Upper lobe of left lung (tissue), 6 donors: ENCODE measurements at places on chromosomes 7 and 10. TPM values are rescaled to one million over a fixed set of nuclear protein-coding genes. Genes with fewer than 3 reads are reported as not detected.

The ITGA8 gene
- 24.4 TPM for total RNA-seq

The CH25H gene
- 12.0 TPM for total RNA-seq

The KEL gene
- 0.11 TPM for total RNA-seq

The RPEL1 gene
- not detected for total RNA-seq

The LRMDA gene
- total RNA-seq = 24.1 TPM

DNA sequence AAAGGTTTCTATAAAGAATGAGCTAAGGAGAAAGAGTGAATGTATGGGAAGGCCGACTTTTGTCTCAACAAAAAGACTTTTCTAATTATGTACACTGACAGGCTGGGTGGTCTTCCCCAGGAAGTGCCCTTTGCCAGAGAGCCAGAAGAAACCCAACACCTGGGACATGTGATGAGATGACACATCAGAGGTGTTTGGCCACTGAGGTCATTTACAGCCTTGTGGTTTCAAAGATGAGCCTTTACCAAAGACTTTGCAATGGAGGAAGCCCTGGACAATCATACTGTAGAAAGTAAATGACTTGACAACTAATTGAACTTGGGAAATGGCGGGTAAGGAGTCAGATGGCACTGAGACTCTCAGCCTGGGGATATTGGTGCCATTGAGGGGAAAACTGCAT lies 3.4 kb upstream of the NRG3 start:
- no peak for DNase-seq
- peaks cover 15% of the 10 kb centered on the region for H3K4me1 ChIP-seq
- H3K27me3 ChIP-seq = peaks cover 9% of the 10 kb centered on the region
- H3K4me3 ChIP-seq = no peak overlapping the region

GRCh38 chr10:48684463-48684791 lies 246 bp upstream of the WDFY4 start:
- no peak overlapping the region for H3K4me3 ChIP-seq
- H3K27ac ChIP-seq = no peak overlapping the region
- no peaks in the 10 kb centered on the region for H3K36me3 ChIP-seq
- H3K27me3 ChIP-seq = no peaks in the 10 kb centered on the region

- no peaks in the 10 kb centered on the region for H3K27me3 ChIP-seq
- no peak overlapping the region for H3K27ac ChIP-seq
- peaks cover 4% of the 10 kb centered on the region for H3K4me1 ChIP-seq
- no peak for DNase-seq
Measured at GRCh38 chr7:26144184-26145080, 7.6 kb upstream of the NFE2L3 start.

- H3K4me1 ChIP-seq = no peaks in the 10 kb centered on the region
- no peak overlapping the region for H3K27ac ChIP-seq
- no peak overlapping the region for H3K4me3 ChIP-seq
- no peaks in the 10 kb centered on the region for H3K27me3 ChIP-seq
- no peak for DNase-seq
- H3K36me3 ChIP-seq = no peaks in the 10 kb centered on the region
Measured at GRCh38 chr7:78970440-78970916, 483.0 kb downstream of the MAGI2 start.

DNA sequence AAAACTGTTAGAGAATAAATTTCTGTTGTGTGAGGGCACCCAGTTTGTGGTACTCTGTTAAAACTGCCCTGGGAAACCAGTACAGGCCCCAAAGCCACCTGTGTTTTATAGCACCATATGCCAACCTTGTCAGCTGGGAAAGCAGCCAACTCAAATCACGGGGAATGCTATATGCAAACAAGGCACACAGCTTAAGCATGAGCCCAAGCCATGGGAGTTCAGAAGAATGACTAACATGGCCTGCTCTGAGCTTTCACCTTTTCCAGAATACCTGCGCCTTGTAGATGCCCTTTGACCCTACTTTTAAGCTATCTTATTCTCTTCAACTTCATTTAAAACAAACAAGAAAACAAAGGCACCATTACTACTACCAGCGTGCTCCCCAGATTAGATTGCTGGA lies 5.5 kb upstream of the SLC25A13 start:
- H3K27ac ChIP-seq = no peak overlapping the region
- H3K4me1 ChIP-seq = peaks cover 2% of the 10 kb centered on the region
- no peaks in the 10 kb centered on the region for H3K36me3 ChIP-seq
- no peaks in the 10 kb centered on the region for H3K27me3 ChIP-seq

DNA sequence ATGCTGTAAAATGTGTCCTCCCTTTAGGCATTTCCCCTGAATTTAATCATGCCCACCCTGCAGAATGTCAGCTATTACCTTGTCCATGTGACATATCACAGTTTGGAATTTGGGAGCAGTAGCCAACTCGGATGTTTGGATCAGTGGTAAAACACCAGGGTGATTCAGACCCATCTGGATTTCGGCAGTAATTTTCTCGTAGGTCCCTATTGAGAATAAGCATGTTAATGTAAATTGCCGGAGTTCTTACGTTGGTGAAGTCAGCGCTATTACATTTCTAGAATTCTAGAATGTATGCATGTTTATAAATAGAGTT lies 44.1 kb downstream of the HGF start:
- H3K27ac ChIP-seq = no peak overlapping the region
- H3K27me3 ChIP-seq = no peaks in the 10 kb centered on the region
- no peak overlapping the region for H3K4me3 ChIP-seq
- H3K36me3 ChIP-seq = no peaks in the 10 kb centered on the region

- no peaks in the 10 kb centered on the region for H3K27me3 ChIP-seq
- no peak overlapping the region for H3K27ac ChIP-seq
- H3K4me1 ChIP-seq = no peaks in the 10 kb centered on the region
- peak; percentile 74 for DNase-seq
- no peaks in the 10 kb centered on the region for H3K36me3 ChIP-seq
- H3K4me3 ChIP-seq = no peak overlapping the region
Measured at GRCh38 chr7:1849351-1850041, 179.4 kb downstream of the ELFN1 start.

GRCh38 chr7:150857276-150858055 lies 5.1 kb downstream of the AOC1 start:
- H3K4me1 ChIP-seq = no peaks in the 10 kb centered on the region
- no peaks in the 10 kb centered on the region for H3K27me3 ChIP-seq
- H3K36me3 ChIP-seq = no peaks in the 10 kb centered on the region
- no peak for DNase-seq
- H3K27ac ChIP-seq = no peak overlapping the region

DNA sequence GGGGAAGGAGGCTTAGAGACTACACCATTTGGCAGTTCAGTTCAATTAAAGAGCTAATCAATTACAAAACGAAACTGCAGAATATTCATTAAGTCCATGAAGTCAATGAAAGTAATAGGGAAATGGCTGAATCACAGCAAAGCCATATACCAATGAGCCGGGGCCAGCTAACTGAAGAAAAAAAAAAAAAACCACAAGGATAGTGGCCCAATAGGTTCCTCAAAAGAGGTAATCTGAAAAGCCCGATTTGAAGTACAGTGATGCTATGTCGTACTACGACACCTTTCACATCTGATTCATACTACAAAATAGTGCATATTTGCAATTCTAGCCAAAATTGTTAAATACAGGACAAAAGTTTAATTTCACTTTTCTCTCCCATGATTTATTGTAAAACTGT lies 2.5 kb downstream of the ARHGAP12 start:
- no peaks in the 10 kb centered on the region for H3K27me3 ChIP-seq
- H3K27ac ChIP-seq = no peak overlapping the region
- DNase-seq = no peak
- H3K36me3 ChIP-seq = no peaks in the 10 kb centered on the region
- peak overlapping the region; percentile 5 for H3K4me3 ChIP-seq

GRCh38 chr10:61758433-61758832 lies 95.7 kb downstream of the CABCOCO1 start:
- no peak for DNase-seq
- no peak overlapping the region for H3K4me3 ChIP-seq
- H3K4me1 ChIP-seq = no peaks in the 10 kb centered on the region
- H3K27me3 ChIP-seq = no peaks in the 10 kb centered on the region

DNA sequence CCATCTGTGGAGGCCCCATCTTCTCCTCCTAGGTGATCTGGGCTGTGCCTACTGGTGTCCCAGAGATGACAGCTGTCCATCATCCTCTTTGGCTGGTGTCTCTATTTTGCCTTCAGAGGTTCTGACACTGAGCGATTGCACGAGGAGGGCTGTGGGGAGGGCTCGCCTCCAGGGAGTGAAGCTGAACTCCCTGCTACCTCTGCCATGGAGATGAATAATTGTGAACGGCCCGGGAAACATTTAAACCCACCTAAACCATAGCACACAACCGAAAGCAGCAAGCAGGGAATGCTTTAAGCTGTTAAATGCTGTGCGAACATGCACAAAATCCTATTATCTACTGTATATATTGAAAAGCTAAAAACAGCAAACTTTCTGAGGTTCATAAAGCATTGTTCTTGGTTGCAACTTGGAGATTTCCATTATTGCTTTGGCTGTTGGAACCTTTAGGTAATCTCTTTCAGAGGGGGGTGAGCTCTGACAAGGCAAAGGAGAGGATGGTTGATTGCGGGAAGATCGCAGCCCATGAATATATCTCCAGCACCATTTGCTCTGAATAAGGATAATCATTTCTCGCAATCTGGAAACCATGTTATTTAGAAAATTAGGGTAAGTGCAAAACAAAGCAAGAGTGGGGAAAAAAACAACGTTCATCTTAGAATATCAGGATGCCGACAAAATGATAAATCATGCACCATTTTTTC lies 507.6 kb downstream of the GALNT17 start:
- no peak overlapping the region for H3K4me3 ChIP-seq
- H3K4me1 ChIP-seq = no peaks in the 10 kb centered on the region
- H3K36me3 ChIP-seq = no peaks in the 10 kb centered on the region
- no peaks in the 10 kb centered on the region for H3K27me3 ChIP-seq
